ENCODE measurements at places on chromosomes 1 and 21.

DNA sequence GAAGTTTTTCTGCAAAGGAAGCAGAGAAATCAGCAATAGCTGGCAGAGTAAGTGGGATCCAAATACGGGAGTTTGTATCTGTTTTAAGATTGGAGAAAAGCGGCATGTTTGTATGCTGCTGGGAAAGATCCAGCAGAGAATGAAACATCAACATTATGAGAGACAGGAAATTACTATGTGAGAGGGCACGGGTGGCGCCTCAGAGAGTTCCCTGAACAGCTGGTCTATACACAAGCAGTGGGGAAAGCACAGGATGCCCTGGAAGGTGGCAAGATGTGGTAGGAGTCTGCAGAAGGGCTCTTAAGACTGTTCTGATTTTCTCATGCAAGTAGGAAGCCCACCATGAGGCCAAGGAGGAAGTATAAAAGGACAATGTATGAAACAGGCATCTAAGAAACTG is 130.4 kb downstream of the RERE start:
- DNase-seq = no peak

GRCh38 chr1:97337250-97338030 is 583.4 kb downstream of the DPYD start:
- DNase-seq = no peak

GRCh38 chr1:1529321-1529720 is 11.1 kb downstream of the TMEM240 start:
- no peak for DNase-seq

DNA sequence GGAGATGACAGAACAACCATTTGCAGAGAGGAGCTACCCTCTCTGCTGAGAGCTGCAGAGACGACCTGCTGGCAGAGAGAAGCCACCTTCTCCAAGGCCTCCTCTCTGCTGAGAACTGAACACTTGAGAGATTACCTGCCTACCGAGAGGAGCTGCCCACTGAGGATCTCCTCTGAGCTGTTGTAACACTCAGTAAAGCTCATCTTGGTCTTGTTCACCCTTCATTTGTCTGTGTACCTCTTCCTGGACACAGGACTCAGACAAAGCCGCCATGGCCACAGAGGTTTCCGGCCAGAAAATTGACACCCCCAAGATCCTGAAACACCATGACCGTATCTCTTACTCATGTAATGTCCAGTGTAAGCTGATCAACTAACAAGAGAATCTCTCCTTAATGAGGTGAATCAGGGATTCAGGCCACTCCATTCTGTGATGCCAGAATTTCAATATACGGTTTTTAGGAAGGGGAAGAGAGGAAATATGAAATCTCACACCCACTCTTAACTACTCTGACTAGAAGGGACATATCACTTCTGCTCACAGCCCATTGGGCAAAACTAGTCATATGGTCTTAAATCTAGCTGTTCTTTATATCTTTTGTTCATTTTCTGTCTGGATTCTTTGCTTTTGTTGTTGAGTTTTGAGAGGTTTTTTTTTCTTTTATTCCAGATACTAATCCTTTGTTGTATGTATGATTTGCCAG is 83.8 kb downstream of the RHOU start:
- no peak for DNase-seq

DNA sequence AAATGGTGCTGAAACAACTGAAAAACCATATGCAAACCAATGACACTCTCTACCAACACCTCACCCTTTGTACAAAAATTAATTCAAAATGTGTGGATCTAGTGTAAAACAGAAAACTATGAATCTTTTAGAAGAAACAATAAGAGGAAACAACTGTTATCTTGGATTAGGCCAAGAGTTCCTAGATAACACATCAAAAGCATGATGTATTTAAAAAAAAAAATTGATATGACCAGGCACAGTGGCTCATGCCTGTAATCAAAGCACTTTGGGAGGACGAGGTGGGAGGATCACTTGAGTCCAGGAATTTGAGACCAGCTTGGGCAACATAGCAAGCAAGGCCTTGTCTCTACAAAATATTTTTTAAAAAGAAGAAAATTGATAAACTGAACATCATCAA is 79.0 kb downstream of the EIF4G3 start:
- no peak for DNase-seq

- DNase-seq = no peak
Observed at GRCh38 chr1:45516465-45516864, 5.2 kb downstream of the PRDX1 start.

GRCh38 chr1:223700942-223701637 is 11.2 kb upstream of the CAPN2 start:
- no peak for DNase-seq

All from activated naive CD4-positive, alpha-beta T cell treated with anti-CD3 and anti-CD28 coated beads, Interleukin-2, amount 50 U/mL, for 16 hours (primary cell).